LoVo (cell line): ENCODE measurements at places on chromosomes 12 and 14.

GRCh38 chr12:3076730-3077571, at the start of gene TSPAN9:
TSS of gene TSPAN9 (plus strand) at chr12:3077379. CDS start at chr12:3201194, 123,815 bp downstream.
- DNase-seq: peak; percentile 83

- no peak for DNase-seq
These were observed 75.5 kb downstream of the FAR2 start for GRCh38 chr12:29224572-29224971.

GRCh38 chr14:37598747-37599506, 3.5 kb downstream of the TTC6 start:
- no peak for DNase-seq

DNA sequence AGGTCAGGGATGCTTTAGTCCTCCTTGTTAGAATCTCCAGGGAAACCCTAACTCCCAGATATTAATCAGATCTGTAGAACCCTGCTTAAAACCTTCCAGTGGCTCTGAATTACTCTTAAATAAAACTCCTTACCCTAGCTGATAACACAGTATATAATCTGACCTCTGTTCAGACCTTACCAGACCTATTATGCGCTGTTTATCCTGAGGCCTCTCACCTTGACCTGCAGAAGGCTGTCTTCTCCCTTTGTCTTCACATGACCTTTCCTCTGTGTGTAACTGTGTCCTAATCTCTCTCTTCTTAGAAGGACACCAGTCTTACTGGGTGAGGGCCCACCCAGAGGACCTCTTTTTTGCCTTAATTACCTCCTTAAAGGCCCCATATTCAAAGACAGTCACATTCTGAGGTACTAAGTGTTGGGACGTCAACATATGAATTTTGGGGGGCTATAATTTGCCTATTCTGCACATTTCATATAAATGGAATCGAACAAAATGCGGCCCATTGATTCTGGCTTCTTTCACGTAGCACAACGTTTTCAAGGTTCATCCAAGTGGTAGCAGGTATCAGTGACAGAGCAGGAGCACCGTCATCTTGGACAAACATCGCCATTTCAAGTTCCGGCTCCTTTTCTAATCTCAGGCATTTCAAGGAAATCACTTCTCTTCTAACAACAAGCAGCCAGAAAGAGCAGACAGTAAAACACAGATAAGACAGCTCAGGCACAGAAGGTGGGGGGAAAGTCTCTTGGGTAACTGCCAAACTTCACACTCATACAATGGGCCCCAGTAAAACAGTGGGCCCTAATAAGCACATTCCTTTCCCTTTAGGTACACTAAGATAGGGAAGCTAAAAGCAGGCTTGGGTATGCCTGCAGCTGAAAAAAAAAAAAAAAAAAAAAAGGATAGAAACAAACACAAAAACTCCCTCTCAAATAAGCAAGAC, 200.2 kb upstream of the NUDT4 start:
- no peak for DNase-seq

- no peak for DNase-seq
These were observed 68.6 kb downstream of the ACTN1 start for GRCh38 chr14:68910540-68910939.

- DNase-seq: peak; percentile 38
These were observed 79.6 kb upstream of the SLC38A2 start for GRCh38 chr12:46452061-46452615.

- DNase-seq: no peak
These were observed 13.3 kb upstream of the BTG1 start for GRCh38 chr12:92158796-92159439.

GRCh38 chr12:6234214-6234613, 34.0 kb downstream of the CD9 start:
- DNase-seq: no peak

GRCh38 chr12:9668161-9669018, 1.1 kb upstream of the CLEC2D start:
- no peak for DNase-seq

- peak; percentile 61 for DNase-seq
These were observed 389.7 kb upstream of the FAR2 start for GRCh38 chr12:28759333-28759732.

DNA sequence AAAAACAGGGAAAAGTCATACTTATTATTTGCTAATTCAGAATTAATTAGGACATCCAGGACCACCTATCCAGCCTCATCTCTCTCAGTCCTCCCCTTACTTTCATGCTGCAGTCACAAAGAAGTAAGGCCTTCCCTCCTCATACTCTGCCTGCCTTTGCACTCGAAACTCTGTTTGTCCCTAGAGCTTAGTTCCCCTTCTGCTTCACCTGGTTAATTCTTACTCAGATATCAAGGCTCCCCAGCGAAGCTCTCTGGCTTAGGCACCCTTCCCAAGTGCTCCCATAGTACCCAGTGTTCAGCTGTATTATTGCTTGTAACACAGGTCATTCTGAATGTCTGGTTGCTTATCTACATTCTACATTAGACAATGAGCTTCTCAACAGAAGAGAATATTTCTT, 81.3 kb downstream of the ERGIC2 start:
- no peak for DNase-seq

DNA sequence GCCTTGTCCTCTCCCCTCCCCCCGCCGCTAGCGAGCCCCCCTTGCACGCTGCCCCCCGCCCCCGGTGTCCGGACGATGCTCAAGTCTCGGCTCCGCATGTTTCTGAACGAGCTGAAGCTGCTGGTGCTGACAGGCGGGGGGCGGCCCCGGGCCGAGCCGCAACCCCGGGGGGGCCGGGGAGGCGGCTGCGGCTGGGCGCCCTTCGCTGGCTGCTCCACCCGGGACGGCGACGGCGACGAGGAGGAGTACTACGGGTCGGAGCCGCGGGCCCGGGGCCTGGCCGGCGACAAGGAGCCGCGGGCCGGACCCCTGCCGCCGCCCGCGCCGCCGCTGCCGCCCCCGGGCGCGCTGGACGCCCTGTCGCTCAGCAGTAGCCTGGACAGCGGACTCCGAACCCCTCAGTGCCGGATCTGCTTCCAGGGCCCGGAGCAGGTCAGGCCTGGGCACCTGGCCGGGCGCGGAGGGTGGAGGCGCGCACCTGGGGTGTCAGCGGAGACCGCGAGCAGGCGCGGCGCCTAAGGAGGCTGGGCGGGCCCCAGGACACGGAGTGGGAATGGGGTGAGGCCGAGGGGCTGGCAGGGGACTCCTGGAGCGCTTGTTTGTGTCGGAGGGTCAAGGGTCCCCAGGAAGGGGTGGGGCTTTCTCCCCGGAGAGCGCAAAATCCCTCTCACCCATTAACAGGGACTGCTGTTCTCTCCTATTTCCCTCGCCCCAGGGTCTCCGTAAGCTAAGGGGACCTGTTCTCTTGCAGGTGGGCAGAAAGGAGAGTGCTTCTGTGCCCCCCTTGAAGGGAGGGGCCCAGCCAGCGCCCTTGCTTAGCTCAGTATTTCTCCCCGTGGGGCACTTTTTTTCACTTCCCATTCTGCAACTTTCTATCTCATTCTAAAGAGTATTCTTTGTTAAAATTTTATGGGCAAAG, 810 bp downstream of the MARCHF9 start:
- peak; percentile 67 for DNase-seq

GRCh38 chr12:9634969-9635754, 27.4 kb upstream of the KLRB1 start:
- DNase-seq: no peak

DNA sequence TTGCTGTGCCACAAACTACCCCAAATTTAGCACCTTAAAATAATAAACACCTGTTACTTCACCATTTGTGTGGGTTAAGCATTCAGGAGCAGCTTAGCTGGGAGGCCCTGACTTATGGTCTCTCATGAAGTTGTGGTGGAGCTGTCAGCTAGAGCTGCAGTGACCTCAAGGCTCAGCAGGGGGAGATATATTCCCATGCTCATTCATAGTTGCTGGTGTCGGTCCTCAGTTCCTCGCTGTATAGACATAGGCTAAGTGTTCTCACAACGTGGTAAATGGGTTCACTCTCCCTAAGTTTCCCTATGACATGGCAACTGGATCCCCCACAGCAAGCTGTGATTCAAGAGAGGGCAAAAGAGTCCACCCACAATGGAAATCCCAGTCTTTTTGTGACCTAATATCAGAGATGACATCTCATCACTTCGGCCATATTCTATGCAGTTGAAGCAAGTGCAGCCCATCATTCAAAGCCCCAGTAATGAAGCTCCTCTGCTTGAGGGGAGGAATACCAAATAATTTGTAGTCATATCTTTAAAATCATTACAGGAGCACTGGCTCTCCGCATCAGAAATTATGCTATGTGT, 41.1 kb downstream of the PRB3 start:
- peak; percentile 47 for DNase-seq

- no peak for DNase-seq
These were observed 38.8 kb upstream of the EML1 start for GRCh38 chr14:99754141-99755067.

DNA sequence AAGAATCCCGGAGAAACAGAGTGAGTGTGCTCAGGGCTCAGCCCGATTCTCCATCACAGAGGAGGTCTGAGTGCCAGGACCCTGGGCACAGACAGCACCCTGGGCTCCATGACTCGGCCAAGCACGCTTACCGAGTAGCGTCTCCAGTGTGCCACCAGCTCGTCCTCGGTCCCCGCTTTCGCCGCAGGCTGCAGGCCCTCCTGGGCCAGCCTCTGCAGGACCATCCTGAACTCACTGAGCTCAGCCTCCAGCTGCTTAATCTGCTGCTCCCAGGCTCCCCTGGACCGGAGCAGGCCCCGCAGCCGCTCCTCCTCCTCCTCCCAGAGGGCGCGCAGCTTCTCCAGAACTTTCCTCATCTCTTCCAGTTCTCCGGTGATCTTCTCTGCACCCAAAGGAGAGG, 61.2 kb downstream of the SYNE3 start:
- DNase-seq: no peak

- DNase-seq: no peak
These were observed 253.3 kb downstream of the SLC15A4 start for GRCh38 chr12:128570191-128571065.

DNA sequence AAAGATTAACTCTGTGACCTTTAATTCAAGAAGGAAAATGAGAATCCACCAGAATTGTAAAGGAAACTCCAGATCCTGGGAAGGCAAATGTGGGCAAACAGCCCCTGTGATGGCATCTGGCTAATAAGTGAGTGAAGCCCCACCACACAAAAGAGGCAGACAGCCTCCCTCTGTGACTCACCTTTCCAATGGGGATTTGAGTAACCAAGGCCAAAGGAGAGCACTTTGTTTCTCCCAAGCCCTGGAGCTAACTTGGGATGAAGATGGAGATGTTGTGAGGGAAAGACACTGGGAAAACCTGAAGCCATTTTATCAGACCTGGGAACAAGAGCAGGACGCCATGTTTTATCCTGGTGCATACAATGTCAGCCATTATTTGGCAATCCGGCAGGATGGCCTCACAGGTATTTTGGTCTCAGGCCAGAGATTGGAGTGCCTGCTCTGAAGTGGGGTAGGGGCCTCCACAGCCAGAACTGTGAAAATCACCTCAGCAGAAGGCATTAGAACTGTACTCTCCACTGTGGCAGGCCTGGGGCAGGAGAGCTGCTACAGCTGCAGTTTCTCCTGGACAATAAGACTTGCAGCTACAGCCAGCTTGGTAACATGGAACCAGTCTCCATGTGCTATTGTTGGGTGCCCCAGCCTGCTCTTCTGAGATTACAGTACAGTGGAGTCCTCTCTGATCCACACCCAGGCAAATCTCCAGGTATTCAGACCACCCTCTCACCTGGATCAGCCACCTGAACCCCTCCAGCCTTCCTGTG, 96.6 kb upstream of the PCED1B start:
- DNase-seq: no peak

- no peak for DNase-seq
These were observed 198.9 kb upstream of the RGS6 start for GRCh38 chr14:71733210-71733883.

GRCh38 chr14:102928412-102929240, 6.2 kb downstream of the AMN start:
- peak; percentile 93 for DNase-seq

- DNase-seq: peak; percentile 19
These were observed 70.5 kb upstream of the ATP2B1 start for GRCh38 chr12:89779090-89779489.

- DNase-seq: no peak
These were observed 7.2 kb downstream of the RASSF8 start for GRCh38 chr12:25965682-25966081.

- no peak for DNase-seq
These were observed 205.7 kb downstream of the ITPR2 start for GRCh38 chr12:26627335-26627734.

GRCh38 chr12:106684497-106684896, 90.0 kb upstream of the RIC8B start:
- no peak for DNase-seq

DNA sequence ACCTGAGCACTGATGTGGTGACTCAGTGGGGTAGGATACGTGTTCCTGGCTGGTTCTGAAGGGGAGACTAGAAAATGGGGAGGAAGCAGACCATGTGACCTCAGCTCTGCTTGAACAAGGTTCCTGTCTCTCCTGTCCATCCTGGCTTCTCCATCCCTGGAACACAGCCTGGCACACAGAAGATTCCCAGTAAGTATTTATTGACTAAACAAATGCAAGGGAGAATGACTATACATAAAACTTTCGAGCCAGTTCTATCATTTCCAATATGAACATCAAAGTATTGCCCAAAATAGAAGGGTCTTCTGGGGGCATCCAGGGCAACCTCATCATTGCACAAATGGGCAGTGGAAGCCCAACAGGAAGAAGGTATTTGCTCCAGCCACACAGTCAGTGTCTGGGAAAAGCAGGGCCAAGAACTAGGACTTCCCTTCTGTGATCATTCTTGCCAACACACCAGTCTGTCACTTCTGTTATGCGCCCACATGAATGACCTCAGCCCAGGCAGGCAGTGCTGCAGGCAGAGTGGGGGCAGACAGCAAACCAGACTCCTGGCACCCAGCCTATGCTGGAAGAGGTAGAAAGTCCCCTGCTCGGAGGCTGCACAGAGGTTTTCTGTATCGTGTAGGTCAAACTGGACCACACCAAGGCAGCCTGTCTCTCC, 5.6 kb upstream of the SERPINA9 start:
- DNase-seq: no peak

- no peak for DNase-seq
These were observed 292.2 kb upstream of the ATXN7L3B start for GRCh38 chr12:74245458-74245857.

DNA sequence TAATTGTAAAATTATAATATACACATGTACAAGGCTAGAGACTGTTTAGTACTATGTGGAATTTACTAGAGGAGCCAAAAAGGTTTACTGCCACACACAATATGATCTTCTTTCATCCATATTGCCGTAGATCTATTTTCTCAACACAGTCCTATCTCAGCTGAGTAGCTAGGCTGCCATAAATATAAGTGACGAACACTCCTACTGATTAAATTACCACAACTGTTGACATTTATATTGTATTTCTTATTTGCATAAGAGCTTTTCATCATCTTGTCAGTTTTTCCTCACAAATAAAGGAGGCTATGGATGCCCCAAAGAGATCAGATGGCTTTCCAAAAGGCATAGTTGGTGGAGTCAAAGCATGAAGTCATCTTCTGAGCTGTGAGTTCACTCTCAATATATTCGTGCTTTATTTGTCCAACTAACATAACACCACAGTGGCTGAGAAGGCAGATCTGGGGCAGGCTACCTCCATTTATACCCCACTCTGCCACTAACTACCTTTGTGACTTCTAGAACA, 78.6 kb downstream of the CCDC59 start:
- DNase-seq: no peak

DNA sequence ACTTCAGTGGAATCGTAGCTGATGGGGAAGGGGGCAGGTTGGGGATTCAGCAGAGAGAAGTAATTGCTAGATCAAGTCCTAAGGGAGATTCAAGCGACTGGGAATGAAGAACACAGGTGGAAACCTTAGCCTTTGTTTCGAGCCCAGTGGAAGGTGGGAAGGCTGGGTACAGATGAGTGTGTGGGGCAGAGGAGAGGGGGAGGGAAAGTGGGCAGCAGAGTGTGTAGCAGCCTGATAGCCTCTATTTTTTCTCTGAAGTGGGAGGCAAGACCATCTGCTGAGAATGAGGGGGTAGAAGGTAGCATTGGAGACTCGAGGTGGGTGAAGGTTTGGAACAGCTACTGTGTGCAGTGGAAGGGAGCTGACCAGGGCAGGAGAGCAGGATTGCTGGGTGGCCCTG, 91.0 kb downstream of the ADCK1 start:
- no peak for DNase-seq
